ENCODE measurements at places on chromosomes 1 and 21. TPM values are rescaled to one million over a fixed set of nuclear protein-coding genes. Genes with fewer than 3 reads are reported as not detected.

Gene RORC
- 3.8 TPM for polyA plus RNA-seq

Gene OR2W3
- polyA plus RNA-seq = 0.72 TPM

Gene RIPPLY3
- 0.14 TPM for polyA plus RNA-seq

Gene ACOT11
- polyA plus RNA-seq = 3.5 TPM

Gene GPX7
- polyA plus RNA-seq = 151 TPM

Gene LAMC2
- 2.3 TPM for polyA plus RNA-seq

Gene ZNF593OS
- 0.83 TPM for polyA plus RNA-seq

Gene LCE3D
- not detected for polyA plus RNA-seq

Gene NOS1AP
- 1.8 TPM for polyA plus RNA-seq

Gene HSD11B1
- not detected for polyA plus RNA-seq

Gene NEGR1
- 19.4 TPM for polyA plus RNA-seq

Gene RAP1GAP
- 1.3 TPM for polyA plus RNA-seq

Gene PLA2G2C
- polyA plus RNA-seq = 0.04 TPM

Gene ERVH48-1
- polyA plus RNA-seq = 0.95 TPM

Gene DCAF6
- 105 TPM for polyA plus RNA-seq

Gene GJA9
- not detected for polyA plus RNA-seq

Gene ELF3
- polyA plus RNA-seq = 6.4 TPM

Gene SPATA45
- polyA plus RNA-seq = not detected

Gene BROX
- 16.5 TPM for polyA plus RNA-seq

Gene OPRD1
- polyA plus RNA-seq = 0.41 TPM

Measured in muscle of leg (tissue), 16 donors.